ENCODE measurements at places on chromosomes 7 and 10.

- no peak for DNase-seq
Measured at GRCh38 chr7:41938371-41938770, 235.5 kb upstream of the INHBA start.

DNA sequence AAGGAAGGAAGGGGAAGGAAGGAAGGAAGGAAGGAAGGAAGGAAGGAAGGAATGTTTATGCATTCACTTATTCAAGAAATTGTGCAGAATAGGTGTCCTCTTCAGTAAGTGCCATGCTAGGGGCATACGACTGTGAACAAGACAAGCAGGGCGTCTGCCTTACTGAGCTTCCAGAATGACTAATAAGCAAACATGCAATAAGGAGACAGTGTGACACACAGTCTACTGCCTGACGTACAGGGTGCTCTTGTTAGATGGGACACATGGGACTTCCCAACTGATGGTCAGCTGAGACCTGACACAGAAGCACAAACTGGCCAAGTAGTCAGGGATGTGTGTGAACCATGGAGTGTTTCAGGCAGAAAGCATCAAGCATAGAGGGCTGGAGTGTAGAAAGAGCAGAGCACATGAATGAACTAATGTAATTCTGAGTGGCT is 18.2 kb downstream of the DNAJC12 start:
- DNase-seq = no peak

- DNase-seq = no peak
Measured at GRCh38 chr10:91340613-91341362, 69.4 kb upstream of the HECTD2 start.

DNA sequence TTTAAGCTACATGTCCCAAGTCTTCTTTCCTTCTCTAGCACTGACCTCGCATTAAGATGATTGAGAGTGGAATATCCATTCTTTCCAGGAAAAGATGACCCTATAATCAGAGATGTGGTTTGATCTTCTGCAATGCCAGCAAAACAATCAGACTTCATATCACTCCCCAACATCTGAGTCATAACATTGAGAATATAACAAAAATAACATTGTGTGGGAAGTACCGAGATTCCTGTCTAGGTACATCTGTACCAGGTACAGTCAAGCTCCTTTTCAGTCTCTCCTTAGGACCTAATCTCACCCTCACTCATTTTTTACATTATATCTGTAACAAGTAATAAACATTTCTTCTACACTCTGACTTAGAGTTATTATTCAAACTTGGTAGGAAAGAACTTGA is 201.6 kb downstream of the LRRTM3 start:
- no peak for DNase-seq

- DNase-seq = no peak
Measured at GRCh38 chr10:71783917-71784678, 10.8 kb upstream of the VSIR start.

DNA sequence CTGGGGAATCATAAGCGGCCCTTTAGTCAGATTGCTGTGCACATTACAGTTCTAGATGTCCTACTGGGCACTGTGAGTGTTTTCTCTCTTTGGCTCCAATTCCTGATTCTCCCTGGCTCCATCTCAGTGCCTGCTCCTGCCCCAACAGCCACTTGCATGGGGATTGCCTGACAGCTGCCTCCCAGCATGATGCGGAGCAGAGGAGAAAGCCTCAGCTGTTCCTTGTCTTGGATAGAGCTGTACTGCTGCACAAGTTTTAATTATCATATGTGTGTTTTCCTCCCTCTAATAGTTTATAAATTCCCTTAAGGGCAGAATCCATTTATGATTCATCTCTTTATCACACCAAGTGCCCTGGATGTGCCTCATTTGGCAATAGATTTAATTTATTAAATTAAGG is 285.8 kb upstream of the COBL start:
- no peak for DNase-seq

- DNase-seq = no peak
Measured at GRCh38 chr10:31972519-31973041, 43.9 kb upstream of the ARHGAP12 start.

GRCh38 chr10:4786043-4786839 is 39.8 kb upstream of the AKR1E2 start:
- no peak for DNase-seq

GRCh38 chr10:80501381-80501912 is 36.3 kb upstream of the SH2D4B start:
- DNase-seq = no peak

DNA sequence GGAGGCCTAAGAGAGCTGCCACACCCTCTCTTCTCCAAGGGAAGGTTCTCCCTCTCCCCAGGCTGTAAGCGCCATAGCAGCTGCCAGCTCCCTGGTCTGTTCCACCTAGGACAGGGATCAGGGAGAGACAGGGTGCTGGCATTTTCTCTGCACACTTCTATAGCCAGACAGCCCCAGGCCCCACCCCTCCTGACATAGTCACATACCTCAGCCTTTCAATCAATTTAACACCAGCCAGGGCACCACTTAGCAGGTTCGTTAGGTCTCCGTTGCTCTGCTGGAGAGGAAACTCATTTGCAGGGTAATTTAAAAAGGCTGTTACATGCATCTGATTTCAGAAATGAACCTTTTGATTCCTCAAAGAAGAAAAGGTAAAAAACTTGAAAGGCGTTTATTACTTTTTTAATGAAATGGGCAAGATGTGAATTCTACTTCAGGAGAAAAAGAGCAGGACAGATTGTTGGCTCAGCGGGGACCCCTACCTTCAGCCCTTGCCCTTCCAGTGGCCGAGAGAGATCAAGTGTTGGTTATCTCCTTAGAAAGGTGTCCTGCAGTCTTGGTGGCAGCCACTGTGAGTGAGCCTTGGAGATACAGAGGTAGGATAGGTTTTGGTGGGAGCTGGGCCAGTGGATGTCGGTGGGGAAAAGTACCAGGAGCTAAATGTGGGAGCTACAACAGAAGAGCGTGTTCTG is 180.5 kb upstream of the GALNT17 start:
- DNase-seq = no peak

DNA sequence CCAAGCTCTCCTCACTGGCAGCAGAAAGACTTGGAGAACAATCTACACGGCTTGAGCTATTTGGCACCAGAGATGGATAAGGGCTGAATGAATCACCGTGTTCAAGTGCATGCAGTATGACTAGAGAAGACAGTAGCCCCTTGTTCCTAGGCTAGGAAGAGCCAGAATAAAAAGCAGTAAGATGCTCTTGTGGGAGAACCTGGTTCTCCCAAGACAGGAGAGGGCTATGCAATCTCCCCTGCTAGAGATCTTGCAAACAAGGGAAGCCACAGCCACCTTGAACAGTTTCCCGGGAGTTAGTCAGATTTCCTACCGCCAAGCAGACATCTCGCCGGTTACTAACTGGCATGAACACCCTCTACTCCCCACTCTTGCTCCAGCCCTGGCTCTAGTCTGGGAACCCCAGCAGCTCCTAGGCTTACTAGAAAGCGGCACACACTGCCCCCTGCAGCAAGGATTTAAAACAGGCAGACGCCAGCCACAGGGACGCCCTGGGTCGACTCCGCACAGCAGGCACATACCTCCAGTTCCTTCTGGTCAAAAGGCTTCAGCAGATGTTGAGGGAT is 107.3 kb downstream of the SMURF1 start:
- DNase-seq = peak; percentile 20

DNA sequence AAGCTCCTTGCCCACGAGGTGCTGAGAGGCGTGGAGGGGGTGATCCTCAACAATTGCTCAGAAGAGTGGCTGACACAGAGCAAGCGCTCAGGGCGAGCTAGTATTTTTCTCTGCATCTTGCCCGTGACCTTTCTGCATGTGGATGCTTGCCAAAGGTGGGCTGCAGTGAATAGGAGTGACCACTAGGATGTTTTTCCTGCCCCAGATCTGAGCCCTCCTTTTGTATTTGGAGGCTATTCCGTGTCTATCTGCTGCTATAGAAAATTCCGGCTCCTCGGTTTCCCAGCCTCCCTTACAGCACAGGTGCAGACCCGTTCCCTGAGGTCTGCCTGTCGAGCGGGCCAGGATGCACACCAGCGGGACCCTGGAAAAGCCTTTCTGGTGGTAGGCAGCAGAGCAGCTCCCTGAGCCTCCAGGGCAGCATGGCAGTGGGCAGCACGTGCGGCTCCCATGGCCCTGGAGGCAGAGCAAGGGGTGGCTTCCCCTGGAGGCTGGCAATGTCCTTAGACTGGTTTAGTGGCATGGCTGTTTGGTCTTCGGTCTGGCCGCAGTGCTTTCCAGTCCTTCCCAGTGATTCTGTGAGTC is 145.1 kb upstream of the PCBD1 start:
- no peak for DNase-seq

GRCh38 chr10:121243609-121244241 is 354.5 kb downstream of the FGFR2 start:
- DNase-seq = no peak

- no peak for DNase-seq
Measured at GRCh38 chr7:73741600-73741999, 3.0 kb upstream of the ABHD11 start.

GRCh38 chr10:36725581-36726520 is 399.5 kb upstream of the ANKRD30A start:
- peak; percentile 56 for DNase-seq

DNA sequence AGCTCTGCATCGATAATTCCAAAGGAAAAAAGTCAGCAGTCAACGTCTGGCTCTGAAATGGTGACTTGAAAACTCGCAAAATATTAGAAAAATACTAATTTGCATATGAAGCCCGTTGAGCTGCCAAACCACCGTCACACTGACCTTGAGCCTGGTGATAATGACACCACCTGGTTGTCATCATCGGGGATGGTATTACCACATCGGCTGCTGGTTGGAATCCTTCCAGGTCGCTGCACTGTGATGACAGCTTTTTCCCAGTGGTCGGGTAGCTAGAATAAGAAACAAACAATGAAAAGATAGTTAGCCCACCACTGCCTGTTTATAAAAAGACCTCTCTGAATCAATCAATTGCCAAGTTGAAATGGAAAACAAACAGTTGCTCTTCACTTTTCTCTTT is 41.6 kb downstream of the LAMB1 start:
- DNase-seq = no peak

DNA sequence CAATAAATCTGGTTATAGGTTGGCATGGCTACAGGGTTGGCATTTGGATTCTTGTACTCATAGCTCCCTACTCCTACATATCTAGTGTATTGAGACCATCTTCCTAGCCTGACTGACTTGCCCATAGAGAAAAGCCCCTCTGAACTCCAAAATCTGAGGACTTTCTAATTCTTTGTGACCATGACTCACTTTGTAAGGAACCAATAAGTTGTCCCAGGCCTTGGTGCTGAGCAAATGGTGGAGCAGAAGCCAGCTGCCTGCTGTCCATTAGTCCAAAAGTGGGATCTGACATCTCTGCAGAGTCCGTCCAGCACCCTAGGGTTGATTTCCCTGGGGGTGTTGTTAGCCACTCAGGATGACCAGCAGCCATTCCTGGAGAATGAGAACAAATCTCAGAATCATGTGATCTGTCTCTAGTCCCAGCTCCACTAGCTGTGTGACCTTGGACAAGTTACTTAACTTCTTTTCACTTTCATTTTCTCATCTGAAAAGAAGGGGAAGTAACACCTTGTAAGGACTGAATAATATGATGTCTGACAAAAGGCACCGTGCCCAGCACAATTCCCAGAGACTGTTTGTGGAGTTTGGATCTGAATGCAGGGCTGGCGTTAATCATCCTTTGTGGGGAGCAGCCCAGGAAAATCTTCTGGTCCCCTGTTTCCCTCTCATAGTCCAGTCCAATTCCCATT is 44.1 kb downstream of the MTURN start:
- no peak for DNase-seq

GRCh38 chr10:131955591-131956340 is 26.0 kb downstream of the BNIP3 start:
- DNase-seq = no peak

GRCh38 chr10:132245056-132245455 is 58.3 kb downstream of the DPYSL4 start:
- no peak for DNase-seq

DNA sequence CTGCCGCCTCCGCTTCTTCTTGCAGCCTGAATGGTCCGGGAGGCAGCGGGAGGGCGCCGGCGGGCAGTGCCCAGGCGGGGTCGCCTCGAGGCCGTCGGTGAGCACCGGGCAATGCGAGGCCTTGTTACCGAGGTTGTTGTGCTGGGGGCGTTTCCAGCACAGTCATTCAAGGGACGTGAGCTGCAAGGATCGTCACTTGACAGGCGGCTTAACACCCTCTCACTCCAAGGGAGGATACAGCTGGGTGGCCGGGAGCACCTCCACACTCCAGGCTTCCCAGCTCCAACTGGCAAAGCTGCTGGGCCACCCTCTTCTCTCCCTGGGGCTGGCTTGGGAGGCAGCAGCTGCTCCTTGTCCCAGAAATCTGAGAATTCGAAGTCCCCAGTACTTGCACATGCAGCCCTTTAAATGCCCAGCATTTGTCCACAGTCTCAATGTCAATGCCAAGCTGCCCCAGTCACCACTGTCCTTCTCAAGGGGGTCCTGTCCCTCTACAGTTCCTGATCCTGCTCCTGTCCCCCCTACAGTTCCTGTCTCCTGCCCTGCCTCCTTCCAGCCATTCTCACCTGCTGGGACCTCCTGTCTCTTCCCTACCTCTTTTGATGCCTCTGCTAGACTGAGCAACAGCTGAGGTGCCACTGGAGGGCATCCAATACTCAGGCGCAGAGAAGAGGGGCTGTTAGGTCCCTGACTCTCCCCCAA is 4.4 kb upstream of the HOXA11 start:
- no peak for DNase-seq

- no peak for DNase-seq
Measured at GRCh38 chr7:139594911-139595476, 71.5 kb downstream of the CLEC2L start.

GRCh38 chr7:104929921-104930320 is 84.1 kb upstream of the KMT2E start:
- no peak for DNase-seq

DNA sequence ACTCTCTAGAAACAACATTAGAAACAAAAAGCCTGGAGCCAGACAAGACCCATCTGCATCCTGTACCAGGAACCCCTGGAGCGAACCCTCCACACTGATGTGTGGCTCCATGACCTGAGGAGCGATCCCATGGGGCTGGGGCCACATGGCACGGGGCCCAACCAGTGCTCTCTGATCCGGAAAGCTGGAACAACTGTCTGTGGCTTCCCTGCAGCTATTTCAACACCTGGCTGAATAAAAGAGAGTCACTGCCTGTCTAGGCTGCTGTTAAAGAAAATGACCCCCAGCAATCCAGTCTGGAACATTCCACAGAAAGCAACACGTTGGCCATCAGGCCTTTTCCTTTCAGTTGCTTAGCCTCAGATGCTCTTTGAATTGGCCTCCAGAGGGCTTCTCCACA is 20.9 kb downstream of the UROS start:
- DNase-seq = no peak

- DNase-seq = no peak
Measured at GRCh38 chr7:28349637-28350036, 62.7 kb upstream of the CREB5 start.

DNA sequence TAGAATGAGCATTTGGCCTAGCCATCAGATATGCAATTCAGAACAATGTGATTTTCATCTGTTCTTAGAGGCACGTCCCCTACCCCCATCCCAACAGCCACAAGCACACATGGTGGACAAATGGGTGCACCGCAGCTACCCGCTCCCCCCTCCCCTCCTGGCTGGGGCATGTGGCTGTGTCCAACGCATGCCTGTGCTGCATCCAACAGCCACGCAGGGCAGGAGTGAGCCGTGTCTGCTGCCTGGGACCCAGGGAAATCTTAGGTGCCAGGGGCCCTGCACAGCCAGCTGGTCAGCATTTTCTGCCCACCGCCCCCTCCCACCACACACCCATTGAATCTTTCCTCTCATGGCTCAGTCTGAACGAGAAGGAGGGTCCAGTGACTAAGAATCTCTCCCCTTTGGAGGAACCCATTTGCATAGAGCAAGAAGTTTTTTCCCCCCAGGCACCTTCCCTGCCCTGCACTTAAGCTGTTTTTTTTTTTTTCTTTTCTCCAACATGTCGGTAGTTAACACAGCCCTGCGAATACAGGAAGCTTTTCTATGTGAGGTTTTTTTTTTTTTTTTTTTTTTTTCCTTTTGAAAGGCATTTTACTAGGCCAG is 138.9 kb downstream of the WDR11 start:
- DNase-seq = no peak

Measured in KBM-7 (cell line).